Activated T-cell treated with anti-CD3 and anti-CD28 coated beads, Interleukin-2, amount 50 U/mL, for 72 hours (primary cell): ENCODE measurements at places on chromosomes 6 and 20.

GRCh38 chr20:7379621-7380220 is 560.5 kb downstream of the HAO1 start:
- DNase-seq, result no peak

GRCh38 chr20:46268131-46268614 is 40.1 kb downstream of the CDH22 start:
- no peak for DNase-seq

- DNase-seq, result no peak
Measured at GRCh38 chr6:54778731-54779130, 67.8 kb upstream of the FAM83B start.

DNA sequence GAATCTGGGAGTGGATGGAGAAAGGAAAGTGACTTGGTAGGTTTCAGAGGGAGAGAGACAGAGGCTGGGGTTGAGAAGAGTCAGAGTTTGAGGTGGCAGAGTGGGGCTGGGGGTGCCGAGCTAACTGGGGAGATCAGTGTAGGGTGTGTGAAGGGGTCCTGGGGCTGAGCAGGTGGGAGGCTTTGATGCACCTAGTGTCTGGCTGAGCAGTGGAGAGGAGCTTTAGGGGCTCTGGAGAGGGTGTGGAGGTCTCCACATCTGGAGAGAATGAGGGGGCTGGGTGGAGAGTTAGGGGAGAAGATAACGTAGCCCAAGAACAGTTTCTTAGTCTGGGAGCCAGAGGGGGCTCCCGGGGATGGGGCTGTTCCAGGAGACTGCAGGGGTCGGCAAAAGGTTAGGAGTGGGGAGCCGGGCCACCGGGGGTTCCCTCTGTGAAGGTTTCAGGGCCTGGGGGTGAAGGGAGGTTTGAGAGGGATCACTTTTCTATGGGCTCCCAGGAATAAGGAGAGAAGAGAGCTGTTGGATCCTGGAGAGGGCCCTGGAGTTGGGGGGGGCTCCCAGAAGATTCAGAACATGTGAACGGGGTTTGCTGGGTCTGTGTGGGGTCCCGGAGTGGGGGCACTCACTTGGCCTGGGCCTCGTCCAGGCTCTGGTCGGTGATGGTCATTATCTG is 797 bp downstream of the PBX2 start:
- DNase-seq, result no peak

DNA sequence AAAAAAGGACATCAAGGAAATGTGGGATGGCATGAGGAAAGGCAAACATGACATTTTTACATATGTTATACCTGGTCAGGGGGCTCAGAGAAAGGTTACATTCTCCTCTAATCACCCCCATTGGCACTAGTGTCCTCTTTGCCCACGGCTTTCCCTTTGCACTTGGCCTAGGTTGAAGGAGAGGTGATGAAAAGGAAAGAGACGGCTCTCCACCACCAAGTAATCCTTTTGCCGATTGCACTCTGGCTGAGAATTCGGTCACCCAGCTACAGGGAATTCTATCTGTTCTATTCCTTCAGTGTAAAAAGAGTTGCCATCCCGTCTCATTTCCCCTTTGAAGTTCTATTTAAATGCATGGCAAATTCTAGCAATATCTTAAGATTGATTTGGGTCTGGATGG is 10.4 kb downstream of the VGLL2 start:
- no peak for DNase-seq

DNA sequence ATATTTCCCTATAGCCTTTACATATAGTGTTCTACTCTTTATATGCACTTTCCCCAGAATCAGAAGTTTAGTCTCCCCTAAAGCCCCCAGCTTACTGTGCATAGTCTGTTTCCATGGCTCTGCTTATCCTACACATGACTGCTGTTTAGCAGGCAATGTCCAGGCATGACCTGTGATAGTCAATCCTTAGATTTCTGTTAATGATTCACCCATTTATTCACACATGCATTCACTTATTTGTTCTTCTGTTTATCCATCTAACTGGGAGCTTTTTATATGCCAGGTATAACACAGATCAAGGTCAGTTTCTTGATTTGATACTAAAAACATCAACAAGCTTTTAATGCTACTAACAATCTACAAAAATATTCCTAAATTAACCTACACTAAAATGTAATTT is 300.8 kb downstream of the PHF3 start:
- no peak for DNase-seq

DNA sequence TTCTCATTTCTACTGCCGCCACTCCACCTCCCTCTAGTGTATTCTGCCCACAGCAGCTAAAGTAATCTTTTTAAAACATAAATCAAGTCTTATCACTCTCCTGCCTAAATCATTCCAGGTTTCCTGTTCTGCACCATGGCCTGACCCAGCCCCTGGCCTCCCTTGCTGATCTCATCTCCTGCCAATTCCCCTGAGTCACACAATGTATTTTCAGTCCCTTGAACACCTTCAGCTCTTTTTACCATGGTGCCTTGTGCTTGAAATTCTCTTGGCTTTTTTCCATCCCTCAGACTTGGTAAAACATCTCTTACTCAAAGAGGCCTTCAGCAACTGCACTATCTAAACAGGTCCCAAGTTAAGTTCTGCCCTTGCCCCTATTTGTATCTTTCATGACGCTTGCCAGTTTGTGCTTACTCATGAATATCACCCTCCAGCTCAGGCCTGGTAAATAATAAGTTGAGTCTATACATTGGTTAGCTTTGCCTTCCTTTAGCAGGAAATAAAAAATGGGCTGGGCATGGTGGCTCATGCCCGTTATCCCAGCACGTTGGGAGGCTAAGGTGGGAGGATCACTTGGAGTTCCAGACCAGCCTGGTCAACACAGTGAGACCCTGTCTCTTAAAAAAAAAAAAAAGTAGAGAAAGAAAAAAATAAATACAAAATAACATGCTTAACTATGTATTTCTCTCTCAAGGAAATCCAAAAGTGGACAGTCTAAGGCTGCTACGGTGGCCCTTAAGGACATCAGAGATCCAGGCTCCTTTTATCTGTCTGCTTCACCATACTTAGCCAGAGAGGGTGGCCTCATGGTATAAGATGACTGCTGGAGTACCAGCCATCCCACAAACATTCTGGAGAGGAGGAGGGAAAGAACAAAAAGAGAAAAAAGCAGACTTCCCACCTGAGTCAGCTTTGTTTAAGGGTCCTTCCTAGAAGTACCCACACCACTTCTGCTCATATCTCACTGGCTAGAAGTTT is 62.2 kb downstream of the ARFGEF2 start:
- DNase-seq, result no peak

GRCh38 chr20:58790454-58790853 is 60.2 kb downstream of the GNAS-AS1 start:
- no peak for DNase-seq
